Dorsolateral prefrontal cortex (tissue), 122 donors: ENCODE measurements at places on chromosomes 12 and 14. TPM values are rescaled to one million over a fixed set of nuclear protein-coding genes. Genes with fewer than 3 reads are reported as not detected.

The SPIC gene
- total RNA-seq, result not detected

The PRH2 gene
- not detected for total RNA-seq

The GNB3 gene
- total RNA-seq, result 15.0 TPM

The TMEM119 gene
- total RNA-seq, result 10.4 TPM

The HOXC11 gene
- total RNA-seq, result not detected

The APOF gene
- total RNA-seq, result not detected

The RBP5 gene
- total RNA-seq, result 1.3 TPM

The SP7 gene
- total RNA-seq, result 1.6 TPM

The FOXA1 gene
- total RNA-seq, result not detected

The LGR5 gene
- total RNA-seq, result 5.3 TPM

The TDRD9 gene
- 7.0 TPM for total RNA-seq

The BCL2L14 gene
- not detected for total RNA-seq

The ADAM21 gene
- total RNA-seq, result 0.43 TPM

The KLRD1 gene
- total RNA-seq, result 0.79 TPM

The HIGD1C gene
- total RNA-seq, result not detected

The TMEM63C gene
- total RNA-seq, result 69.5 TPM
